Epithelial cell of prostate (primary cell): ENCODE measurements at places on chromosomes 5 and 9.

DNA sequence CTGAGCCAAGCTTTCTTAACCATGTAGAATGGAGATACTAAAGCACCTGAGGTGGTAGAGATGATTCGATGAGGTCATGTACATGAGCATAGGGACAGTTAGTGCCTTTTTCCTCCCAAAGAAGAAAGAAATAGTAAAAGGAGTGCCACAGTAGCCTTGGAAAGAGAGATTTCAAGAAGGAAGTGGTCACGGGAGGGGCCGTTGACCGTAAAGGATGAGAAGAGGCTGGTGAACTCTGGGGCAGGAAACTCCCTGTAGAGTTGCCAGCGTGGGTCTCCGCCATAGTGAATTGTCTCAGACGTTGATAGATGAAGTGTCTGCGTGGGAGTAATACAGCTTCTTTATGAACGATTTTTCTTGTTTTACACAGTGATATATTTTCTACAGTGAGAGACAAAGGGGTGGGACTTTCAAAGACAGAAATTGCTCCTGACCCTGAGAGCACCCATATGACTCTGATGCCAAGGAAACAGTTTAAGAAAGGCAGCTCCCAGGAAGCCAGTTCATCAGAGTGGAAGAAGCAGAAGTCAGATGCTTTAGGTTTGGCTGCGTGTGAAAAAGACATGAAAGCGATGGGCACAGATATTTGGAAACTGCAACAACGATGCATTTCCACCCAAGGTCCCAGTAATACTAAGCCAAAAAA lies 41.3 kb downstream of the UGCG start:
- no peak for DNase-seq

GRCh38 chr5:131265311-131265803 lies 1.5 kb downstream of the CDC42SE2 start:
- no peak for DNase-seq

DNA sequence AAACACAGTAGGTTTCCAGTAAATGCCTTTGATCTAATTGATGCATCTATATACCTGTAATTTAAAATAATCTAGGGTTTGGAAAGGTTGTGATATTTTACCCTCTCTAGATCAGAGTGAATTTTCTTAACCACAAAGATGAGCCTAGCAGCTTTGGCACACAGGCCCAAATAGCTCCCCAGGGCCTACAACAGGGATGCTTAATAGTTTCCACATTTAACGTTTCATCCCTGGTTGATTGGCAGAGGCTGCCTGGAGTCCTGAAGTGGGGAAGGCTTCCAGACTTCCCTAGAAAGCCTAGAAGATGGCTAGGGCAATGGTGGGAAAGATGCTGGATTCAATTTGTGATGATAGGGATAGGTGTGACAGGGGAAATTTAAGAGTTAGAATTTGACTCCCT lies 206.6 kb downstream of the NSG2 start:
- DNase-seq = no peak

GRCh38 chr9:121958530-121958929 lies 134.6 kb downstream of the TTLL11 start:
- DNase-seq = no peak

GRCh38 chr5:180253036-180253824 lies 38.7 kb downstream of the MAPK9 start:
- no peak for DNase-seq

GRCh38 chr9:18489861-18490260 lies 15.9 kb downstream of the ADAMTSL1 start:
- no peak for DNase-seq

GRCh38 chr9:120891245-120891883 lies 14.4 kb upstream of the PHF19 start:
- no peak for DNase-seq

- DNase-seq = no peak
Observed at GRCh38 chr5:116453988-116454411, 120.6 kb downstream of the SEMA6A start.

DNA sequence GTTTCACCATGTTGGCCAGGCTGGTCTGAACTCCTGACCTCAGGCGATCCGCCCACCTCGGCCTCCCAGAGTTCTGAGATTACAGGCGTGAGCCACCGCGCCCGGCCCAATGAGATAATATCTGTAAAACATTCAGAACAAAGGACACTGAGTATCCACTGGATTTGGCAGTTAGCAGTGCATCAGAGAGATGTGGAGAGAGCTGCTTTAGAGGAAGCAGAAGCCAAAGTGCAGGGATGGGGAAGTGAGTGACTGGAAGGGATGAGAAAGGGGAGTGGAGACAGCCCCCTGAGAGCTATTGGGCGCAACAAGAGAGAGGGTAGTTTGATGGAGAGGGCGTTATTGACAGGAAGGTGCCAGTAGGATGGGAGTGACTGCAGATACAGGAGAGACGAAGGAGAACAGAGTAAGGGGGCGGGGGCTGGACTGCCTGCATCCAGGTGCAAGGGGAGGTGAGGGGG lies 157.5 kb upstream of the SHB start:
- DNase-seq = no peak

DNA sequence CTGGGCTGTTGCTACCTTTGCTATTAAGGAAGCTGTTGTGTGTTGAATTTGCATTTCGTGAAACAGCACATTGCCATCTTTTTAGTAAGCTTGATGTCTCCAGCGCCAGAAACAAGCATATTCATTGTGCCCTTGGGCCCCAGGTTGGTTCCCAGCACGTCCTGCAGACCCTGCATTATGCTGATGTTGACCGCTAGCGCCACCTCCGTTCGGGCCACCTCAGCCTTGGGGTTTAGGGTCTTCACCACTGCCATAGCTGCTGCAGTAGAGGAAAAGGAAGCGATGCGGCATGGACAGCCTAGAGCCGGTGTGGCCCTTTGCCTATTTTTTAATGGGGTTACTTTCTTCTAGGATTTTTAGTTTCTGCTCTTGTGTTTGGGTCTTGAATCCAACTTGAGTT lies 23.8 kb upstream of the OTULIN start:
- DNase-seq = no peak
